ENCODE measurements at places on chromosomes 2 and 18. TPM values are rescaled to one million over a fixed set of nuclear protein-coding genes. Genes with fewer than 3 reads are reported as not detected.

Gene CRYGC
- not detected for total RNA-seq

Gene RFTN2
- 9.9 TPM for total RNA-seq

- DNase-seq: no peak
- no peak overlapping the region for H3K27ac ChIP-seq
- H3K4me3 ChIP-seq: no peak overlapping the region
- no peaks in the 10 kb centered on the region for H3K36me3 ChIP-seq
- H3K4me1 ChIP-seq: peaks cover 7% of the 10 kb centered on the region
- no peaks in the 10 kb centered on the region for H3K27me3 ChIP-seq
These were observed 227.2 kb upstream of the CRIM1 start for GRCh38 chr2:36128359-36128758.

GRCh38 chr2:98478088-98478551 is 33.5 kb downstream of the INPP4A start:
- DNase-seq: no peak
- no peak overlapping the region for H3K4me3 ChIP-seq
- peaks cover 52% of the 10 kb centered on the region for H3K4me1 ChIP-seq
- H3K27ac ChIP-seq: no peak overlapping the region
- H3K27me3 ChIP-seq: no peaks in the 10 kb centered on the region

Gene C2orf66
- 0.18 TPM for total RNA-seq
